GM12865 (cell line): ENCODE measurements at places on chromosomes 11 and 22.

DNA sequence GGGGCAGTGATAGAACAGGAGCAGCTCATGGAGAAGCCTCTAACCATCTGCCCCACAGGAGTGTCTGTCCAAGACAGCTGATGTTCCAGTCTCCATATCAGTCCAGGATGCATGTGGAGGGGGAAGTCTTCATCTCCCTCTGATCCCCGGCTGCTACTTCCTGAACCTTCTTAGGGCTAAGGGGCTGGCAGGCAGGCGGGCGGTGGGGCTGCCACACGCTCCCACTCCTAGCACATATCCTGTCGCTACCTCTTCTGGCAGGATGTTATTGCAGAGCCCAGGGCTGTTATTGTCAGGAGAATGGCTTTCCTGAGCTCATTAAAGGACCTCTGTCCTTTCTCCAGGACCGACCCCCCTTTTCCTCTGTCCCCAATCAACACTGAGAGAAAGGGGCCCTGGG is 25.4 kb downstream of the LRRC55 start:
- DNase-seq = no peak

DNA sequence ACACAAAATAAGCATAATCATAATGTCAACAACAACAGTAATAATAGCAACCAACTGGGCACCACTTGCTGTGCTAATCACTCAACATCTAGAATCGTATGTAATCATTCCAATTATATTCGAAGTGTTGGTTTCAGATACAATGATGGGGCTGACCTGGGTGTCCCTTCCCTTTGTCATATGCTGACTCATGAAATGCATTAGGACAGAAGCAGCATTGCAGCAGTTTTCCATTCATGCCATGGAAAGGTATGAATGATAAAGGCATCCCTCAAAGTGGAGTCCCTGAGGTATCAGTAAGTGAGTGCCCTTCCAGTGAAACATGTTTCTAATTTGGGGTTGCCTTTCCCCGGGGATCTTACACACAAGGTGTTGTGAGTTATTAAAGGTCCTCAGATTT is 46.3 kb upstream of the ANO3 start:
- no peak for DNase-seq

- DNase-seq = no peak
Measured at GRCh38 chr22:49010901-49011300, 816.8 kb downstream of the BRD1 start.

DNA sequence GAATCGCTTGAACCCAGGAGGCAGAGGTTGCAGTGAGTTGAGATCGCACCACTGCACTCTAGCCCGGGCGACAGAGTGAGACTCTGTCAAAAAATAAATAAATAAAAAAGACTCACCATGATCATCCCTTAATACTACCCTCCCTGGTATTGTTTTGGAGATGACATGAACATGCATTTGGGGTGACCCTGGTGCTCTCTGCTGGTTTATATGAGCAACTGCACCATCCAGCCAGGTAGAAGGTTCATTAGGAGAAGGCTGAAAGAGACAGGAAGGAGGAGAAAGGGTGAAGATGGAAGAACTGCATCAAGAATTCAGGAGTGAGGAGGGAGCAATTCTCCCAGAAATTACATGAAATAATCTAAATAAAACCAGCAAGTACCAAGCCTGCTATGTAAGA is 37.8 kb downstream of the SLC5A1 start:
- DNase-seq = peak; percentile 61

GRCh38 chr11:70494559-70495350 is 96.4 kb downstream of the CTTN start:
- no peak for DNase-seq

- no peak for DNase-seq
Measured at GRCh38 chr22:28344918-28345703, 334.5 kb downstream of the TTC28 start.

DNA sequence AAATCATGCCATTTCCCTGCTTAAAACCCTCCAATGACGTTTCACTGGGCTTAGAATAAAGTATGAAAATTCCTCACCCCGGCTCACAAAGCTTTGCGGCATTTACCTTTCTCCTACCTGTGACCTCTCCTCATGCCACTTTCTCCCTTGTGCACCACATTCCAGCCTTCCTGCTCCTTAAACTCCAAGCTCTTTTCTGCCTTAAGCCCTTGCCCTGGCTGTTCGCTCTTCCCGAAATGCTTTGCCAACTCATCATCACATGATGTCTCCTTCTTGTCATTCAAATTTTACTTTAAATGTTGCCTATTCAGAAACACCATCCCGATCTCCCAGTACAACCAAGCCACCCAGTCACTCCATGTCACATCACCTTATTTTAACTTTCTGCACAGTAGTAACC is 2.0 kb downstream of the PLEKHA7 start:
- no peak for DNase-seq

DNA sequence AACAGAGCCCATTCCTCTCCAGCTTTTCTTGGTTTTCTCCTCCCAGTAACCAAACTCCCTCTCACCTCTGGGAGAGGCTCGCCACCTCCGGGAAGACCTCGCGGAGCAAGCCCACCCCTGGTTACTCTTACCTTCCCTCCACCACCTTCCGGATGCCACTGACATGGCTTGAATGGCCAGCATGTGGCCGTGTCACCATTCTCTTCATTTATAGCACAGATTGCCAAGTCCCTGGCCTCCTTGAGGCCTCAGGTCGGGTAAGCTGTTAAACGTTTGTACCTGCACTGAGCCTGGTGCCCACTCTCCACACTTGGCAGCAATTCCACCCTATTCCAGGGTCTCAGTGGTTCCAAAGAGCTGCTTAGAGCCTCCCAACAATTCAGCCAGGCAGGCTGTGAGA is 8.0 kb upstream of the FXYD2 start:
- DNase-seq = no peak

DNA sequence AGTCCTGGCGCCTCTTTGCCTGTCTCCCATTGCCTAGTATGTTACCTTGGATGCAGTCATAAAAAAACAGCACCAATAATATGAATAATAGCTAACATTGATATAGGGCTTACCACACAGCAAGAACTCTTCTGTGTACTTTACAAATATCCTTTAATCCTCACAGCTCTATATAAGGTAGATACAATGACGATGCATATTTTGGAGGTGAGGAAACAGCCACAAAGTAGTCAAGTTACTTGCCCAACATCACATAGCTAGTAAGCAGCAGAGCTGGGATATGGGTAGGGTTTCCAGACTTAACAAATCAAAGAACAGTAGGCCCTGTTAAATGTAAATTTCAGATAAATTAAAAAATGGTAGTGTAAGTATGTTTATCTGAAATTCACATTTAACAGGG is 128.8 kb downstream of the ST3GAL4 start:
- no peak for DNase-seq

DNA sequence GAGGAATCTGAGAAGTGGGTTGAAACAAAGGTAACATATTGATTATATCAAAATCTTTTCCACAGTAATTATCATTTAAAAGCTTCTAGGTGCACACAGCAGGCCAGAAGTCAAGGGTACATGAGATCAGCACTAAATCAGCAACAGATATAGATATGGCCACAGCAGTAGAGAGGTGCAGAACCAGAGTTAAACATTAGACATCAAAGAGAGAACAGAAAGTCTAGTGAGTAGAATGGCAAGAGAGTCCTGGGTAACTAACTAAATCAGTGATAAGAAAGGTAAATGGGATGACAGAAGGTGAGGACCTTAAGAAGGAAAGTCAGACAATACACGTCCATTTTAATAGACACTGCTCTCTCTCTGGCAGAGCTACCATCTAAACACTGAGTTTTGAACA is 119.5 kb upstream of the GRIA4 start:
- no peak for DNase-seq

- DNase-seq = no peak
Measured at GRCh38 chr11:61551634-61552033, 29.2 kb downstream of the SYT7 start.

GRCh38 chr11:13984616-13985450 is 22.3 kb downstream of the SPON1 start:
- no peak for DNase-seq

DNA sequence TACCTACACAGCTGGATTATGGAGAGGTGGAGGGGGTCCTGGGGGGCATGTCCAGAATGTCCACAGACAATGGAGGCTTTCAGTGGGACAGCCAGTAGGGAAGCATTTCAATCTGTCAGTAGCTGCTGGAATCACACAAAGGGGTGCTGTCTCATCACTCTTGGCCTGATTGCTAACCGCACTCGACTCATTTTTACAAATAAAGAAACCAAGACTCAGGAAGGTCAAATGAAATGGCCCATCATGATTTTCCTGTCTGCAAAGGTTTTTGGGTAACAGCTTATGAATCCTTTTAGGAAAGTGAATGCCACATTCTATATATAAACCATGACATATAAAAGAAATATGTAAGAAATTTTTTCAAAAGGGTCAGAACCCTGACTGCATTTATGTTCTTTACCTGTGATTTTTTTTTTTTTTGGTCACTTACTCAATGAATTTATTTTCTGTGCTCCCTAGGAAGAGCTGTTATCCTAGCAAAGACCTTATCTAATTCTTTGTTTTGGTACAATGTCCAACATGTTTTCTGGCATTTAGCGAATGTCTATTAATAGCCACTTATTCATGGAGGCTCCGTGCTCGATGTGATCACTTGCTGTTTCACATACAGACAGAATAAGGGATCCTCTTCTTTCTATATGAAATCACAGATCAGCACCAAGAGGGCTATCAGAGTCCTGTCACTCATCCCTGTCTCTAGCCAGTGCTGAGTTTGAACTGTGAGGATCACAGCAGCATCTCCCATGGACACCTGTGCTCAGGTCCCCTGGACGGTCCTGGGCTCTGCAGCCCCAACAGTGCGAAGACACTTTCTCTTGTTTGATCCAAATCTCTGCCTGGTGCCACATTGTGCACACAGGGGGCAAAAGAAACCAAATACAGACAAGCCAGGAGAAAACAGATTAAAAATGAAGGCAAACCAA is 979.7 kb downstream of the NTM start:
- no peak for DNase-seq

DNA sequence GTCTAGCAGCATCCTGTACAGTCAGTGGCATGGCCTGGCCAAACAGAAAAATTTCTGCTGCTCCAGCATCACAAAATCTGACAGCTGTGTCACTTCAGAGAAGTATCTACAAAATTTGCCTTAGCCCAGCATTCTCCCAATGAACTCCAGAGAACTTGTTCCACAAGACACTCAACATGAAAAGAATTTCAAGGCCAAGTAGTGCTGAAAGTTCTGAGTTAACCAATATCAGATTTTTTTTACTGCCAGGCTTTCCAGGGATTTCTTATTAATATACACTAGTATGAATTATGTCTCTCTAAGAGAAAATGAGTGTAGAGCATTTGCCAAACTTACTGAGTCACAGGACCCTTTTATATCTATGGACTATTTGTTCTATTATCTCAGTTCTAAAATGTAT is 68.8 kb downstream of the OR5AK2 start:
- DNase-seq = no peak

DNA sequence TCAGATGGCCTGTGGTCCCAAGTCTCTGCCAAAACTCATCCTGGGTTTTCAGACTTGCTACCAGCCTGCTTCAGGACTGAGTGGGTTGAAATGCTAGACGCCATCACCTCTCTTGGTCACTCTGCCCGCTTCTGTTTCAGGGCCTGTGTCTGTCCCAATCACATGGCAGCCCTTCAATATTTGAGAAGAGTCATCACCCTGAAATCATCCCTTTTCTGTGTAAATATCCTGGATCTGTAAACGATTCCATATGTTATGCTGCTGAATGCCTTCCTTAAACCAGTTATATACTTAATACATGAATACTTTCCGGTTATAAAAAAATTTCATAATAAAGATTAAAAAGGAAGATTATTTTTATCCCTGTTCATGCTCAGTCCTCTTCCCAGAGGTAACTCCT is 39.8 kb upstream of the TLCD5 start:
- no peak for DNase-seq

GRCh38 chr22:19820880-19821522 is 33.7 kb downstream of the GNB1L start:
- no peak for DNase-seq

GRCh38 chr11:12914400-12914912 is 94.7 kb upstream of the RASSF10 start:
- peak; percentile 49 for DNase-seq

DNA sequence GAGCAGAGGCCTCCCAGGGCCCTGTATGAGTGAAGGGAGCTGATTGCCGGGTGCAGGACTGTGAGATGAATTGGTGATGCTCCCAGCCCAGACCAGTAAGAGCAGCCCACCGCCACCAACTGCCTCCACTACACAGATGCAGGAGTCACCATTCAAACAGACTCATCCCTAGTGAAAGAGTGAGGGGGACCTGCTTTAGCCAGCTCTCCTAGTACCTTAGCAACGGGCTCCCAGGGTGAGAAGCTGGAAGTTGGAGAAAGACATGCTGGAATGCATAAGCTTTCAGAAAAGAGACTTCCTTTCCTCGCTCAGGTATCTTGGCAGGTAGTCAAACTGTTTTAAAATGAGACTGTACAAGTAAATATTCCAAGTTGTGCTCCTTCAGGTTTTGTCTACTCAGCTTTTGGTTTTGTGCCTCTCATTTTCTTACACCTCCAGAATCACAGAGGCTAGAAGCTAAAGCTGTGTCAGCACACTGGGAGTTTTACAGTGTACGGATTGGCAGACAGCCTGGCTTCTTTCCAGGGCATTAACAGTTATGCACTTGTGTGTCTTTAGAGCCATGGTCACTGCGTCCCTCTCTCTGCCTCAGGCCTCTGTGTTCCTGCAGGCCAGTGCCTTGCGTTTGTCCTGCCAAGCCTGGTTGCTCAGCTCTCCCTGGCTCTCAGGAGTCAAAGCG is 146.2 kb downstream of the ATXN10 start:
- no peak for DNase-seq

GRCh38 chr11:72326151-72326848 is 82.3 kb upstream of the PHOX2A start:
- no peak for DNase-seq

- DNase-seq = peak; percentile 59
Measured at GRCh38 chr11:60251485-60252212, 8.7 kb upstream of the MS4A4E start.

DNA sequence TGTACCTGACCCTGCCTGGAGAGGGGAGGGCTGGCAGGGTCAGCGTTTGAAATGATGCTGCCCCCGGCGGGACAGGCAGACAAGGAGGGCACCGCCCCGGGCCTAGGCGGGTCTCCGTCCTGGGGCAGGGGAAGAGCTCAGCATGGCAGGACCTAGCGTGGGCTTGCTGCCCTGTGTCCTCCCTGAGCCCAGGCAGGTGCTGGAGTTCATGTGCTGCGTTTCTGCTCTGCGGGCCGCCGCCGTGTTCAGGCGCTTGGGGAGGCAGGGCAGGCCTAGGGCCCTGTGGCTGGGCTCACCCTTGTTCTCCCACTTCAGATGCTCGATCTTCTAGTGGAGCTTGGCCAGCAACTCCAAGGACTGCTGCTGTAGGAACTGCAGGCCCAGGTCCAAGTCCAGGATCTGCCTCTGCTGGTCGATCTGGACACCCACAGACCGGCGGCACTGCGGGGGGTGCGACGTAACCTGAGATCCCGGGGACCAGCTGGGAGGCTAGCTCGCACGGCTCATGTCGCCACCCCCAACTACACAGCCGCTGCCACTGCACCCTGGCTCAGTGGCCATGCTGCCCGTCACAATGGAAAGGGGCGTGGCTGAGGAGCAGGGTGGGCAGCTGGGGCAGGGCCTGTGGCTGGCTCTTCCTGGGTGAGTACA is 84.4 kb downstream of the MED15 start:
- no peak for DNase-seq

- no peak for DNase-seq
Measured at GRCh38 chr22:46078241-46079092, 71.9 kb upstream of the PPARA start.
